MCF 10A (cell line): ENCODE measurements at places on chromosomes 3 and 15. TPM values are rescaled to one million over a fixed set of nuclear protein-coding genes. Genes with fewer than 3 reads are reported as not detected.

Gene SERPINI2
- total RNA-seq = not detected in 2 replicates

Gene TUSC7
- not detected in 2 replicates for total RNA-seq

Gene SUCNR1
- total RNA-seq = not detected in 2 replicates

Gene LIPH
- total RNA-seq = 0.07 and 0.32 TPM in 2 replicates

Gene ZKSCAN7
- total RNA-seq = not detected in 2 replicates

Gene WDR5B
- total RNA-seq = 10.0 and 11.0 TPM in 2 replicates

Gene CEP152
- total RNA-seq = 6.4 and 6.5 TPM in 2 replicates

Gene DAPK2
- total RNA-seq = 4.6 and 6.8 TPM in 2 replicates

Gene RGMA
- total RNA-seq = 0.37 and 0.51 TPM in 2 replicates

Gene MASP1
- total RNA-seq = not detected in 2 replicates

Gene RASGRF1
- total RNA-seq = 0.29 and 0.70 TPM in 2 replicates

Gene DUOXA2
- not detected in 2 replicates for total RNA-seq

Gene GRM7
- not detected in 2 replicates for total RNA-seq
